Motor neuron (in vitro differentiated cells): ENCODE measurements at places on chromosomes 2 and 18. TPM values are rescaled to one million over a fixed set of nuclear protein-coding genes. Genes with fewer than 3 reads are reported as not detected.

DNA sequence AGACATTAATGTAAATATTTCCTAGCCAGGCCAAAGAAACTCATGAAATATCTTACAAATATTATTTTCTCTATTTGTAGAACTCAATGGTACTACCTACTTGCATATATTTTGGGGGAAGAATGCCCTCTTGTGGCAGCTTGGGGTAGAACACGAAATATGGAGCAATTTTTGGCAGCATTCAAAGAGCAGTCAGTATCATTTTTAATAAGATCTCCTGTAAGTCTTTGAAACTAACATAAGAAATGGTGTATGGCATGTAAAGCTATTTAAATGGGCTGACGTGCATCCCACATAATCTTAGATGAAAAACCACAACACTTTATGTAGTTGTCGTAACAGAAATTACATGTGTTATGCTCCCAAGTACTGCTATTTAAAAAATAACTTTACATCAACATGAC is 62.3 kb upstream of the CCDC195 start:
- peak; percentile 31 for ATAC-seq

DNA sequence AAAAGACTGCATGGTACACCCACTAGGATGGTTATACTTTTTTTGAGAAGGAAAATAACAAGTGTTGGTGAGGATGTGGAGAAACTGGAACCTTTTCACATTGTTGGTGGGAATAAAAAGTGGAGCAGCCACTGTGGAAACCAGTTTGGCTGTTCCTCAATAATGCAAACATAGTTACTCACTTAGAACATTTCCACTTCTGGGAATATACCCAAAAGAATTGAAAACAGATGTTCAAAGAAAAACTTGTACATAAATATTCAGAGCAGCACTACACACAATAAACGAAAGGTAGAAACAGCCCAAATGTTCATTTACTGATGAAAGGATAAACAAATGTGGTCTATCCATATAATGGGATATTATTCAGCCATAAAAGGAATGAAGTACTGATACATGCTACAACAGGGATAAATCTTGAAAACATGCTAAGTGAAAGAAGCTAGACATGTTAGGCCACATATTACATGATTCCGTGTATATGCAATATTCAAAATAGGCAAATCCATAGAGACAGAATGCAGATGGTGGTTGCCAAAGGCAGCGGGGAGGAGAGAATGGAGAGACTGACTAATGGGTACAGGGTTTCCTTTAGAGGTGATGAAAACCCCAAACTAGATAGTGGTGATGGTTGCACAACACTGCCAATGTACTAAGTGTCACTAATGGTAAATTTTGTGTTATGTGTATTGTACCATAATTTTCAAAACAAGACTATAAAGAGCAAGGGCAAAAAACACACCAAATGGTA is 20.9 kb upstream of the LMAN1 start:
- ATAC-seq: no peak

GRCh38 chr2:70558195-70558808 is 4.7 kb upstream of the TGFA start:
- no peak for ATAC-seq

DNA sequence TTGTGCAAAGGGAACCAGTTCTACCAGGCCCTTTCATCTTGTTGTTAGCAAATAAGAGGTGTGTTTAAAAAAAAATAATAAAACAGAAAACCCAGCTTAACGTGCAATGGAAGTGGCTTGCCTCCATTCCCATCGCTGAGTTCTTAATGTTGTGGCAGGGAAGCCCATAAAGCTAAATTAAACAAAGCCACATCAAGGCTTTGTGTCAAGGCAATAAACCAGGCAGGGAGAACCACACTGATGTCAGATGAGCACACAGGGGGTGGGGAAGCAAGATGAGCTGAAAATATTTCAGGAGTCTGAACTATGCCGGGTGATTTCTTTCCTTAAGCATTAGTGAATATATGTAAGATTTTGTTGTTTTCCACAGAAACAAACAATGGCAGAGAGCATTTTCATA is 73.5 kb downstream of the PHLPP1 start:
- no peak for ATAC-seq

MAP3K19 gene
- 0.33 and 1.1 TPM in 2 replicates for total RNA-seq
